HepG2 (cell line): ENCODE measurements at places on chromosomes 1 and 21.
A peak's percentile ranks its signal among the peaks of the same experiment; 100 is the strongest.

- no peak for DNase-seq
Observed at GRCh38 chr1:30856260-30856790, 52.2 kb downstream of the SDC3 start.

GRCh38 chr21:36946949-36947356 is 19.5 kb downstream of the HLCS start:
- DNase-seq, result no peak

- no peak for DNase-seq
Observed at GRCh38 chr21:39064325-39065012, 118.8 kb downstream of the PSMG1 start.

DNA sequence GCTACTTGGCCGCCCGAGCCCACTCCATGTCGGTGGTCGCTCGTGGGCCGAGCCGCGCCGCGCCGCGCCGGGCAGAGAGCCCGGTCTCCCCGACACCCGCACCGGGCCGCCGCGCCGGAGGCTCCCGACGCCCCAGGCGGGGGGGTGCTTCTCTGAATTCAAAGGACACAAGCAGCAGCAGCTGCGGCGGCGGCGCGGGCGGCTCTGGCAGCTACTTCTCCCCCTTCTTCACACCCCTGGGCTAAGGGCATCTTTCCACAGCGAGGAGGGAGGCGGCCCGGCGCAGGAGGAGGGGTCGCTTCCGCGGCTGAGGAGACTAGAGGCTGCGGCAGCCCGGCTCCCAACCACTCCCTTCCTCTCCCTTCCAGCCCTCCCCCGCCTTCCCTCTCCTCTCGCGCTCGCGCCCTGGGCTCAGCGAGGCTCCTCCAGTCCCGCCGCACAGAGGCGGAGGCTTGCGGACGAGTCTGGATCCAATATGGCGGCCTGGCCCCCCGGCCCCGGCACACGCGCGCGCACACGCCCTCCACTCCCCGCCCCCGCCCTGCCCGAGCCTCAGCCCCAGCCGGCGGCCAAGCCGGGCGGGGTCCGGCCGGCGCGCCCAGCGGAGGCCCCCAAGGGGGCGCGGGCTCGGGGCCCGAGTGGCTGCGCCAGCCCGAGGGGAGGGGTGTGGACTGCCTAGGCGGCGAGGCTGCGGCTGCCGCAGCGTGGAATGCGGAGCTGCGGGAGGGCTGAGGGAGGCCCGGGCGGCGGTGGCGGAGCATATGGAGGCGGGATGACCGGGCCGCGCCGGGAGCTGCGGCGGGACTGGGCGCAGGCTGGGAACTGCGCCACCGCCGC is at the start of gene CDC42BPA:
TSS of gene CDC42BPA (minus strand) at position 477 of the 837 bp plus-strand sequence. CDS start 1,310 bp downstream, outside the sequence.
- peak; percentile 46 for DNase-seq

DNA sequence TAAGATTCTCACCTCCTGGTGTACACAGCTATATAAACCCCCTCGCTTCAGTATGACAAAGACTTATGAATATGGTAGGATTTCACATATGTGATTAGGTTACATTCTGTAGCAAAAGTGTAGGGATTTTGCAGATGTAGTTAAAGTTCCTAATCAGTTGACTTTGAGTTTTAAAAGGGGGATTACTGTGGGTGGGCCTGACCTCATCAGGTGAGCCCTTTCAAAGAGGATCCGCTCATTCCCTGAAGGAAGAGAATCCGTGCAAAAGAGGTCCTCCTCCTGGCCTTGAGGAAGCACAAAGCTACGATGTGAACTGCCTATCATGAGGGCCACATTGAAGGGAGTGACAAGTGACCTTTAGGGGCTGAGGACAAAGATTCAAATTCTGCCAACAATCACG is 30.6 kb upstream of the KAZN start:
- DNase-seq, result no peak

GRCh38 chr1:203001986-203002385 is 5.2 kb upstream of the TMEM183A start:
- peak; percentile 62 for DNase-seq

DNA sequence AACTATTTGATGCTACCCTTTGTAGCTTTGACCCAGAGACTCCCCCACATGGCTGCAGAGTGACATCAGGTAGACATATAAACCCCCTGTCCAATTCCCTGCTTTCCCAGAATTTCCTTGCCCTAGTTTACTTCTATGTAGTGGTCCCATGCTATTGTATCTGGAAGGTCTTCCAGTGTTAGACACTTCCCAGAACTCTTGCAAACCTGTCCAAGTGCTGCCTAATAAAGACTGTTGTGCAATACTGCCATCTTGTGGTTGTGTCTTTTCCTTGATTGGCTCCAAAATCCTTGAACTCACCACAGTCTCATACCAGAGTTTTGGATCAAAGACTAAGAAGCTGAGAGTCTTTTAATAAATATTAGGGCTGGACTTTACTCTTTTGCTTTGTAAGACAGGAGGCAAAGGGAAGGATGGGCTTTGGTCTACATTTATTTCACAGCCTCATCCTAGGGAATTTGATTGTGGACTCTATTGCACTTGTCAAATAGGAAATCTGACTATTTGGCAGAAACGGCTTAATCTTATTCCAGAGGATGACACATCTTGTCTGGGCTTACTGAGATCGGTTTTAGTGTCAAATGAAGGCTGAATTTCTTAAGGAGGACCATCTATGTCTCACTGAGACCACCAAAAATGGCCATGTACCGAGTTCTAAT is 169.9 kb downstream of the LRRC7 start:
- peak; percentile 61 for DNase-seq

DNA sequence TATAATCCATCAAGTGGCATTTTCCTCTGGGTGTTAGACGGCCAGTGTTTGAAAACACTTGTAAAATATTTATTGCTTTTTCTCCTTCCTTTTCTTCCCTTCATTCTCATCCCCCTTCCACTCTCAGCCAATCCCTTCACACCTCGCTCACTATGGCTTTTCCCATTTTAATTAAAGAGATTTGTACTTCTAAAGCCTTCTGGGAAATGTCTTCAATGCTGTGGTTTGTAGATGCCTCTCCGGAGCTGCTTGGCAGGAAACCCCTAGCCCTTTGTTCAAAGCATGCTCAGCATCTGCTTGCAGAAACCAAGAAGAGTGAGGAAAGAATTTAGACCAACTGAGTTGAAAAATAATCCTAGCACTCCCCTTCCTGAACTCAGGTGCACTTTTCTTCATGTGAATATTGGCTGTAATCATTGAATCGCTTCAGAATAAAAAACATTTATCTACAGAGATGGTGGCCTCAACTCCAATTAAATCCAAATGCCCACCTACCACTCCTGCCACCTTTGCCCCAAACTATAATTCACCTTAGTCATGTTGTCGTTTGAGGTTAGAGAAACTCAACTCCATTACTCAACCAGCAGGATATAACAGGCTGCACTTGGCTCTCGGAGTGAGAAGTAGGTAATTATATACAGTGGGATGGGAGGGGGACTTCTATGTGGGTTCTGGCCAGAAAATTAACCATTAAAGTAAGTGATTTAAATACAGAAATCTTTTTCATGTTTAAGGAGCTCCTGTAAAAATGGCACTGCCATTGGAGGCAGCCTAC is 659.4 kb upstream of the CAMK1G start:
- no peak for DNase-seq

GRCh38 chr1:169149555-169150286 is 43.2 kb downstream of the ATP1B1 start:
- DNase-seq, result no peak
